Temporal lobe (tissue), 4 donors: ENCODE measurements at places on chromosomes 1 and 21. TPM values are rescaled to one million over a fixed set of nuclear protein-coding genes. Genes with fewer than 3 reads are reported as not detected.

Gene DYNLT5
- total RNA-seq = 6.4 TPM

Gene TRIM45
- total RNA-seq = 3.9 TPM

Gene CELA2A
- not detected for total RNA-seq

Gene MUTYH
- 15.0 TPM for total RNA-seq

Gene OR2G2
- total RNA-seq = not detected

Gene VAV3
- total RNA-seq = 4.4 TPM

Gene TNNT2
- total RNA-seq = 0.25 TPM

Gene KNCN
- total RNA-seq = not detected

Gene SELENBP1
- total RNA-seq = 5.7 TPM

Gene SPRR2A
- total RNA-seq = not detected

Gene DAB1
- total RNA-seq = 42.3 TPM
